ENCODE measurements at places on chromosomes 6 and 20.

GRCh38 chr6:33840048-33840926 lies 36.5 kb upstream of the MLN start:
- peak; percentile 88 for DNase-seq

- DNase-seq, result no peak
Measured at GRCh38 chr6:71138376-71138775, 150.2 kb upstream of the OGFRL1 start.

DNA sequence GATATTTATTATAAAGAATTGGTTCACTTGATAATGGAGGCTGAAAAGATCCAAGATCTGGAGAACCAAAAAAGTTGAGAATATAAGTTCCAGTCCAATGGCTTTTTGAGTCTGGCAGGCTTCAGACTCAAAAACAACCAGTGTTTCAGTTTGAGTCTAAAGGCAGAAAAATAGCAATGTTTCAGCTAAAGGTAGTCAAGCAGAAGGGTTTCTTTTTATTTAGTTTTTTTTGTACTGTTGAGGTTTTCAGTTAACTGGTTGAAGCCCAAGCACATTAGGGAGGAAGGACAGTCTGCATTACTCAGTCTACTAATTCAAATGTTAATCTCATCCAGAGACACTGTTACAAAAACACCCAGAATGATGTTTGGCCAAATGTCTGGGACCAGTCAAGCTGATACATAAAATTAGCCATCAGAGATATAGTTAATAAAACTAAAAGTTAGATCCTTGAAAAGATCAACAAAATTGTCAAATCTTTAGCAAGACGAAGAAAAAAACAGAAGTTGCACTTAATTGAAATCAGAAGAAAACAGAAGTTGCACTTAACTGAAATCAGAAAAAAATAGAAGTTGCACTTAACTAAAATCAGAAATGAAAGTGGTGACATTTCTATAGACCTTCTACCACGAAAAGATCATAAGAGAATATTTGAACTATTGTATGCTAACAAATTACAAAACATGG lies 980.3 kb upstream of the FLRT3 start:
- DNase-seq, result no peak

GRCh38 chr6:151325075-151326050 lies 66.0 kb downstream of the ZBTB2 start:
- DNase-seq, result peak; percentile 15

GRCh38 chr20:46311039-46311650 lies 2.8 kb upstream of the CDH22 start:
- no peak for DNase-seq

DNA sequence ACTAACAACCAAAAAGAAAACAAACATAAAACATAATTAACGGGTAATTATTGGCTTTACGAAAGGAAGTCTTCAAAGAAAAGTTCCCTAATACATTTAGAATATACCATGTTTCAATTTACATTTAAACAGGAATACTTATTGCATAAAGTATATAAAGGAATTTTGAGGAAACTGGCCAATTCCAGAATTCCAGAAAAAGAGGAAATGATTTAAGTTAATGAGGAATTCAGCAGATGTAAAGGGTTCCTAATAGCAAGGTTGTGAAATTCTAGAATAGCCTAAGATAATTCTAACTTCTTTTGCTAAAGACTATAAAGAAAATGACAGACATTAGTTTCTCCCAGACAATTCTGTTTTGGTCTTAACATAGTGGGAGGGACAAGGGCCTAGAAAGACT lies 35.0 kb downstream of the DTNBP1 start:
- DNase-seq, result no peak

- DNase-seq, result no peak
Measured at GRCh38 chr6:118318648-118319047, 229.4 kb upstream of the PLN start.

GRCh38 chr6:1987640-1988039 lies 257.8 kb downstream of the GMDS start:
- DNase-seq, result no peak

DNA sequence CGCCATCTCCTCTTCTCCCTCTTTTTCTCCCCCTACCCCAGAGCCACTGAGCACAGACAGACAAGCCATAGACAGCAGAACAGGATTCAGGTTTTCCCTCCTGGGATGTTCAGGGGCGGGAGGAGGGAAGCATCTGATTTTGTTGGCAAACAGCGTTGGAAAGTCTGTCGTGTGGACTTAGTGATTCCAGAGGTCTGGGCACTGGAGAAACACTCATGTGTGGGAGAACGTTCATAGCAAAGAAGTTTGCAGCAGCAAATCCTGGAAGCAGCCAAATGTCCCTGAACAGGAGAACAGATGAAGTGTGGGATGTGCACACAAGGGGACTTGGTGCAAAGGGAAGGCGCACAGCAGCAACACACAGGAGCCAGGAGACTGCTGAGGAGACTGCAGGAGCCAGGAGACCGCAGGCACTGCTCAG lies 264.1 kb upstream of the CDYL start:
- DNase-seq, result no peak

DNA sequence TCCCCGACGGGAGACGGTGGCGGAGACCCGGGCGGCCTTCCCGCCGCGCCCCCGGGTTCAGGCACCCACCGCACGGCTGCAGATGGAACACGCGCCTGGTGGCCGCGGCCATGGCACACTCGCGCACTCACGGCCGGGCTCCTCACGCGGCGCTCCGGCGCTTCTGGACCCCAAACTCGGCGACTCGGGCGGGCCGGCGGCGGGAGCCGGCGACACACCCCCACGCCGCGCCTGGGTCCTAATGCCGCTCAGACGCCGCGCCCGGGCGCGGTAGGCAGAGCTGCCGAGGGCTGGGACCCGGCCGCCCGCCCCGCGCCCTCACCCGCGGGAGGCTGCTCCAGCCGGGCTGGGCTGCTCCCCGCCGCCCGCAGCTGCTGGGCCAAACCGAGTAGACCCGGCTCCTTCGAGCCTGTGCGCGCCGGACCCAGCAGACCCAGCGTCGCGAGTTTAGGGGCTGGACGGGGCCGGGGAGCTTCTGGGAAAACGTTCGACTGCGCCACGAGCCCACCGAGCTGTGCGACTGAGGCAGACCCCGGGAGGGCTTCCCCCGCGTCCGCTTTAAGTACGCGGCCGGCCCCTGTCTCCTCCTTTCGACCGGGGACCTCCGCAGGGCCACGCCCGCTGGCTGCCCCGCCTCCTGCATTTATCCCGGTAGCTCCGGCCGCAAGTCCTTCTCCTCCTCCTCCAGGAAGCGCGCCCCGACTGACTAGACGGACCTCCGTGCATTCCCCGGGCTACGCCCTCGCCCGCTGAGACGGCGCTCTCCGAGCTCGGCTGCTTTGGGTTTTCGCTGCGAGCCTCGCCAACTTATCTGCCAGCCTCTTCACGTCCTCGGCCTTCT lies at the start of gene SLC4A11:
TSS of gene SLC4A11 (minus strand) at position 165 of the 841 bp plus-strand sequence. CDS start at position 112, 53 bp downstream.
- DNase-seq, result peak; percentile 54

GRCh38 chr6:45710304-45710821 lies 305.3 kb downstream of the CLIC5 start:
- no peak for DNase-seq

GRCh38 chr6:31464252-31465184 lies 33.4 kb upstream of the MICB start:
- no peak for DNase-seq

GRCh38 chr20:23856736-23857135 lies 22.8 kb downstream of the CST5 start:
- no peak for DNase-seq

DNA sequence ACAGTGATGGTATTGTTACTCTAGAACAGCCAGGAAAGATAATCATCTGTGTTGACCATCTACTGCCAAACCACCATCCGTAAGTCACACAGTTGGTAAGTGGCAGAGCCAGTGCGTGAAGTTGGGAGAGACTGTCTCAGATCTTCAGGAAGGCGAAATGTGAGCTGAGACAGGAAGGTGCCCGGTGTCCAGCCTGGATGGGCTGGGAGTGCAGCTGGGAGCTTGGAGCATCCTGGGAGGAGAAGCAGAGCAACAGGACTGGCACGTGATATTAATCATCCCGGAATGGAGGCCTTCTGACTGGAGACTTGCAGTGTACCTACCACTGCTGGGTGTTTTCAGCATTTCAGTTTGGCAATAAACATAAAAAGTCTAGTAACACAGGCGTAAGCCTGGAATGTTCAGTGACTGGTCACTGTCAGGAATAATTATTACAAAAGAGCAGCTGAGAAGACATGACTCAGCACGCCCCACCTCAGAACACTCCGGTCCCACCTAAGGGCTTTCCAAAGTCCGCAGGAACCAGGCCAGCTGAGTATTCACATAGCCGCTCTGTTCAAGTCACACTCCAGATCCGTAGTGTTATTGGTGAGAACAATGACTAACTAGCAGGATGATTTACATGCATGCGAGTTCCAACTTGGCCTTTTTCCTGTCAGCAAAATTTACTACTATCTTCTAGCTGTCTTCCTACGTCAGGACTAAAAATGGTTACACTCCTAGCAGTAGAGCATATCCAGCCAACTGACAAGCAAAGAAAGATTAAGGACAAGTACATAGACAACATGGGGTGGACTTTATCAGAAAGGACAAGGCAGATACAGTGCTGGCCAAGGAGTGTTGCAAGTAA lies 45.1 kb upstream of the PNRC1 start:
- DNase-seq, result no peak

DNA sequence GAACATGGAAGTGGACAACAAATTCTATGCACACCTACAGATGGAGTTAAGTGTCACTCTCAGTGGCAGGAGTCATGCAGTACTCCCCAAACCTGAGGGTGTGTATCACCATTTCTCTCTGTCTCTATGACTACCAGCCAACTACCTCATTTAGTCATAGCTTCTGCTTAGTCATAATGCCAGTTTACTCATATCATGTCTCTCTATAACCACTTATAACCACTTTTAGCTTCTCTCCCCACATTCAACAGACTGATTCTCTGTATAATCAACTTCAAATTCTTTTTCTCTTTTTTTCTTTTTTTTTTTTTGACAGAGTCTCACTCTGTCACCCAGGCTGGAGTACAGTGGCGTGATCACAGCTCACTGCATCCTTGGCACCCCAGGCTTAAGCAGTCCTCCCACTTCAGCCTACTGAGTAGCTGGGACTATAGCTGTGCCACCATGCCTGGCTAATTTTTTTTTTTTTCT lies 13.8 kb upstream of the GTF3C6 start:
- DNase-seq, result peak; percentile 59

- no peak for DNase-seq
Measured at GRCh38 chr6:129491436-129491835, 218.5 kb downstream of the ARHGAP18 start.

- DNase-seq, result no peak
Measured at GRCh38 chr6:143271024-143271423, 179.5 kb downstream of the ADAT2 start.

DNA sequence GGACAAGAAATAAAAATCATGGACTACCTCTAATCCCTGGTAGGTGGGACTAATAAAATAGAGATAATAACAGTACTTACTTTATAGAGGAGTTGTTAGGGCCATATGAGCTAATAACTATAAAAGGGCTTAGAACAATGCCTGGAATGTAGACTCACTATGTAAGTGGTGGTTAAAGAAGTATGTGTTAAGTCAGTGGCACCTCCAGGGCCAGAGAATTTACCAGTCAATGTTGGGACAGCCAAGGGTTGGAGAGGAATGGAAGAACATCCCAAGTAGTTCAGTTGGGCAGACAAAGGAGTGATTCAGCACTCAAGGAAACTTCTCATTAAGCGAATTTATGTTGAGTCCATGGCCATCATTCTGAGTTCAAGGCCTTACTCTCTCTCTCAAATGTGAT lies 116.8 kb downstream of the OTOR start:
- no peak for DNase-seq

DNA sequence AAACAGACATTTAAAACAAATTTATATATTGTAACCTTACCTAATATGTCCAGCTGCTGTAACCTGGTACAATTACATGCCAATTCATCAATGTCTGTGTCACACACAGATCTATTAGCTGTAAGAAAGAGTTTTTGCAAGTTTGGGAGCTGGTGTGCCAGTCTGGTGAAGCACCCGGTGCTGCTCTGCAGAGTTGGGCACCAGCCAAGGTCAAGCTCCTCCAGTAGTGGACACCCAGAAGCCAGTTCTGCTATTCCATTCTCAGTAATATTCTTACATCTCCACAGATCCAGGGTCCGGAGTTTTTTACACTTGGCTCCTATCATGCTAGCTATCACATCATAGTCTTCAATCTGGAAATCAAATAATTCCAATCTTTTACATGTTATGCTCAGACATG lies 41.0 kb downstream of the POU3F2 start:
- DNase-seq, result no peak

GRCh38 chr6:87200469-87201175 lies 45.3 kb downstream of the ZNF292 start:
- DNase-seq, result peak; percentile 11

- no peak for DNase-seq
Measured at GRCh38 chr20:5481872-5482271, 165.1 kb upstream of the PROKR2 start.

DNA sequence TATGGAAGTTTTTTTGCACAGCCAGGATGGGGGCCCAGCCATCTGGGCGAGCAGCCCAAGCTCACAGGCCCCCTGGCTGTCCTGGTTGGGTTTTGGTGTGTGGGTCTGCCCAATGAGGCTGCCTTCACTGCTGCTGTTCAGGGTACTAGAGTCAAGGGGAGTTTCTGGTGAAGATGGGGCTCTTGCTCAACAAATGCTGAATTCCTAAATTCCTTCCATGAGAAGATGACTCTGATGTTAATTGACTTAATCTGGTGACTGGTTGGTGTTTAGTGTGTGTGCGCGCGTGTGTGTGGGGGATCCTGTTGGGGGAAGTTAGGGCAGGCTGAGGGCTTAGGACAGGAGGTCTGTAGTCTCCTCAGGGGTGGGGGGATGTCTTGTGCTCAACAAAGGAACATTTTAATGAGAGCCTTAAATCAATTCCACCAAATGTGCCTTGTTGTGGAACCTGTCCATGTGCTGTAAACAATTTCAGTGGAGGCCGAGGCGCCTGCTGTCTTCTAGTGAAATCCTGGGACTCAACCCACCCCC lies 1.9 kb downstream of the PTK7 start:
- no peak for DNase-seq

- DNase-seq, result no peak
Measured at GRCh38 chr6:151001387-151002056, 136.0 kb downstream of the MTHFD1L start.

GRCh38 chr20:25250508-25250907 lies 2.6 kb downstream of the PYGB start:
- DNase-seq, result no peak

DNA sequence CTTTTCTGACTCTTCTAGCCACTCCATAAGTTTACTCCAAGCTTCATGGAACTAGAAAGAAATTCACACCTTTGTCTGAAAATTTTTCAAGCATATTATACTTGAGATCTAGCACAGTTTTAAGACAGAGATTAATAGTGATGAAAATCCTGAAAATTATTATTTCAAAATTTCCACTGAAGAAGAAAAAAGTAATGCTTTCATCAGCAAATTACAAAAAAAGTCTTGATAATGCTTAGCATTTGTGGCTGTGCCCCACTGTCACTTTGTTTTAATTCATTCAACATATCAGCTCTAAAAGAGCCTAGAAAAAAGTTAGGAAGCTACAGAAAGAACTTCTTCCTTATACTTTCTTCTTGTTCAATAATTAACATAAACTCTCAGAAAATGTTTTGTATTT lies 153.1 kb downstream of the DST start:
- DNase-seq, result no peak

All from erythroblast (primary cell).